ENCODE measurements at places on chromosomes 4 and X. TPM values are rescaled to one million over a fixed set of nuclear protein-coding genes. Genes with fewer than 3 reads are reported as not detected.

JCHAIN gene
- 1.4 TPM for total RNA-seq

UGDH gene
- total RNA-seq: 21.6 TPM

ODAM gene
- total RNA-seq: not detected

TADA2B gene
- total RNA-seq: 21.3 TPM

PCYT1B gene
- total RNA-seq: not detected

FGFBP2 gene
- total RNA-seq: 3.4 TPM
